ENCODE measurements at places on chromosomes 5 and 9. TPM values are rescaled to one million over a fixed set of nuclear protein-coding genes. Genes with fewer than 3 reads are reported as not detected.

The CORO2A gene
- 0.73 TPM for total RNA-seq

The COL15A1 gene
- 29.7 TPM for total RNA-seq

The CMYA5 gene
- 2.4 TPM for total RNA-seq

The SLC36A3 gene
- total RNA-seq = not detected

The CCDC192 gene
- total RNA-seq = not detected

The NOTCH1 gene
- total RNA-seq = 8.4 TPM

The PCDHB2 gene
- 6.8 TPM for total RNA-seq

The BTNL8 gene
- total RNA-seq = not detected

The NR5A1 gene
- not detected for total RNA-seq

The EGFL7 gene
- total RNA-seq = 4.5 TPM

The FGD3 gene
- 0.16 TPM for total RNA-seq

The PLAC8L1 gene
- total RNA-seq = not detected
